ENCODE measurements at places on chromosomes 6 and 20.

DNA sequence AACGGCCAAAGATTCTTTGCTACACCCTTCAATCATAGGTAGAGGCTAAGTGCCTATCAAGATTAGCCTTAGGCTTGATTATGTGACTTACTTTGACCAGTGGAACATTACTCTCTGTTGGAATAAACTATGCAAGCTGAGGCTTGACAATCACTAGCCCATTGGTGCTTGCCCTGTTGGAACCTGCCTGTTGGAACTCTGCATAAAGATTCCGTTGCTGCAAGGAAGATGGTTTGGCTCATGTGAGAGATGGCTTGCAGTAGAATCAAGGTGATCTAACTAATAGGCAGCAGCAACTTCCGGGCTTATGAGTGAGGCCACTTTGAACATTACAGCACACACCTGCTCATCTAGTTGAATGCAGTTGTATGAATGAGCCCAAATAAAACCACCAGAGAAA, 227.7 kb upstream of the TSHZ2 start:
- no peak for DNase-seq

GRCh38 chr20:43477193-43477592, 19.5 kb downstream of the SRSF6 start:
- DNase-seq, result no peak

DNA sequence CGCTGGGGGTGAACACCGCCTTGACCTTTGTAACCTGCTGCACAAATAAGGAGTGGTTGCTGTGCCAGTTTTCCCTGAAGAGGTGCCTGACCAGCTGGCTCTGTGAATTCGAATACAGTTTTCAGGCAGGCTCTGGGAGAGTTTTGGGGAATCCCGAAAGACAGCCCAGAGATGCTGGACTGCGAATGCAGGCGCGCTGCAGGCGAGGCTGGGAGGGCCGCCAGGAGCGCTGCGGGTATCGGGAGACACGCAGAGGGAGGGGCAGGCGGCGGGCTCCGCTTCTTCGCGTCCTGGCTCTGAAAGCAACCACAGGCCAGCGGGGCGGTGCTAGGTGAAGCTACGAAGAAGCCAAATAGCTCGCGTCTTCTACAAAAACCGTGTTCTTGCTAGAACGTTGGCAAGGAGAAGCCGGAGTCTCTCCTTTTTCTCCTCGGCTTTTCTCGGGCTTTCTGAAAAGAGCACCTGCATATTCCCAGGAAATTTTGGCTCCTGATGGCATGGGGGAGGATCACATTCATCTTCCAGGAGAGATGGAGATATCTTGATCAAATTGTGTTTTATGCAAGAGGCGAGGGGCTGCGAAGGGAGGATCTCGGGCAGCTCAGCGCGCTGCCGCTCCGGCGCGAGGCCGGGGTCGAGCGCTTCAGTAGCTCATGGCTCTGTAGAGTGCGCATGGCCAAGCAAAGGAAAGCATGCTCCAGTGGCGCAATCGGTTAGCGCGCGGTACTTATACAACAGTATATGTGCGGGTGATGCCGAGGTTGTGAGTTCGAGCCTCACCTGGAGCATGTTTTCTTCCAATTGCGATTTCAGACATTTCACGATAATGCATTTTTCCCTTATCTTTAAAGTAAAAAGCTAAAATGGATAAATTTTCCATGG, 158.1 kb upstream of the ZNF184 start:
- DNase-seq, result no peak

DNA sequence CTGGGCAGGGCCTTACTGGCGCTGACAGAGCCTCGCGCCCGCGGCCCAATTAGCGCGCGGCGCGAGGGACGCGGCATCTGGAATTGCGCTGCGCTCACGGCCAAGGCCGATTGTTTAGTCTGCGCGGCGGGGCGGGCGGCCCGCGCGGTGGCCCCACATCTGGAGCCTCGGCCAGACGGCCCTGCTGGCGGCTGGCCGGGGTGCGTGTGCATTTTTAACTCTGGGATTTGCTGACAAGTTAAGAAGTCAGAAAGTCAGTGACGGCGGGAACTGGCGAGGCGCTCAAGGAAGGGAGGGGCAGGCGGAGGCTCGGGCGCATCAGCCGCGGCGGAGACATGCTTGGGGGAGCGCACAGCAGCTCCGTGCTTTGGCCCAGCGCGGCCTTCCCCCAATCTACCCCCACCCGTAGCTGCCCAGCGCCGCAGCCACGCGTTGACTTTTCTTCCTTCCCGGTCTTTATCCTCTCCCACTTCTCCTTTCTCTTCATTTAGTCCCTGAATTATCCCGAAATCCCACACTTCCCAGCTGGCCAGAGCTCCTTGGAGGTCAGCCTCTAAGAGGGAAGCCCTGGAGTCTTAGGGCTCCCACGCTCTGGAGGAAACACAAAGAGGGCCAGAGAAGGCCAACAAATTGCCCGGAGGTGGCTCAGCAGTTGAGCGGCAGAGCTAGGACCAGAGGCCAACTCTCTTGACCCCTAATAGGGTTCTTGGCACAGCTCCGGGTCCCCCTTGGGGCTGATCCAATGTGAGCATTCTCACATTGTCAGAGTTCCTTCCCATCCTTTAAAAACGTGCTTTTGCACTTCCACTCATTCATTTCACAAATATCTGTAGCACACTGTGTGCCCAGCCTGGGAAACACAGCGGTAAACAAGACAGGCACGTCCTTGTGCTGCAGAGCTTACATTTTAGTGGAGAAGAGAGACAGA, 40.8 kb upstream of the FOXP4 start:
- DNase-seq, result no peak

- DNase-seq, result no peak
Observed at GRCh38 chr6:143276436-143276835, 174.1 kb downstream of the ADAT2 start.

DNA sequence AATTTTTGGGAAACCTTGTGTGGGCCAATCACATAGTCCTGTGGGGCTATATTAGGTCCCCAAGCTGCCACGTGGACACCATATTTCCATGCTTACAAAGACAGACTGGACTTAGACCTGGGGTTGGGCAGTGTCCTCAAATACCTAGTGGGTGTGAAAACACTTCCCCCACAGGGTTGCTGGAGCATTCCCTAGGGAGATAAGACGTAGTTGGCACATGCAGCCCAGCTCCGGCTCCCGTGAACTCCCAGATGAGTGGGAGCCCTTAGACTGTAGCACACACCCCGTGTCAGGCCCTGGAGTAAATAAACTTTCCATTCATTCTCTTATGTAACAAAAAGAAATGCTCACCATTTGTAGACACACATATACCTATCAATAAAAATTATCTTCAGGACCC, 14.2 kb downstream of the KCNG1 start:
- no peak for DNase-seq

DNA sequence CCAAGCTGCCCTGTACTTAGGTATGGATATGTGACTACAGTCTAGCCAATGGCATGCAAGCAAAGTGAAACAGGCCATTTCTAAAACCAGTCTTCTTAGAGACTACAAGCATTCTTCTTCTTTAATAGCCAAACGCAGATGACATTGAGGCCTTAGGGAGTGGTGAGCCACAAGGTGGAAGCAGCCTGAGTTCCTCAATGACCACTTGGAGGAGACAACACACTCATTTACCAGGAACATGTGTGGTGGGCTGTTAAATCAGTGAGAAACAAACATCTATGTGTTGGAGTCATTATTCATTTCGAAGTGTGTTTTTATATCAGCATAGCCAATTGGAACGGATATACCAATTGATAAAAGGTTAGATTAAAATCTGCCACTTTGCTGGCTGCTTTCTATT, 122.0 kb downstream of the GFRAL start:
- DNase-seq, result no peak

GRCh38 chr6:62716719-62717118, 430.7 kb upstream of the KHDRBS2 start:
- DNase-seq, result no peak
